ENCODE measurements at places on chromosomes 11 and 22.

DNA sequence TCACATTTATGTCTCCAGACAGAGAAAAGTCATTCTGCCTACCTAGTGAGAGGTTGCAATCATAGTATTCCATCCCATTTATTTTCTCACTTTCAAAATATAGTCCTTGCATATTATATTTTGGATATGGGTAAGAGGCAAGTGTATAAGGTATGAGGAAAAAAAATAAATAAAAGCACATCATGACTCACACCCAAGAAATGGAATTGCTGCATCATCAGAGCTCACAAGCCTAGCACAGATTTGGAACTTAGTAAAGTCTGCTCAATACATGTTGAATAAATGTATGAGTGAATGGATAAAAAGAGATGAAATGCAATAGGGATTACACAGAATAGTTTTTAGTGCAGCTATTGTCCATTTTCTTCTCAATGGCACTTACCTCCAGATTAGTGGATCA is 2.5 kb upstream of the OR51G1 start:
- DNase-seq, result no peak

GRCh38 chr22:28029201-28029948 is 110.3 kb upstream of the PITPNB start:
- DNase-seq, result peak; percentile 92

DNA sequence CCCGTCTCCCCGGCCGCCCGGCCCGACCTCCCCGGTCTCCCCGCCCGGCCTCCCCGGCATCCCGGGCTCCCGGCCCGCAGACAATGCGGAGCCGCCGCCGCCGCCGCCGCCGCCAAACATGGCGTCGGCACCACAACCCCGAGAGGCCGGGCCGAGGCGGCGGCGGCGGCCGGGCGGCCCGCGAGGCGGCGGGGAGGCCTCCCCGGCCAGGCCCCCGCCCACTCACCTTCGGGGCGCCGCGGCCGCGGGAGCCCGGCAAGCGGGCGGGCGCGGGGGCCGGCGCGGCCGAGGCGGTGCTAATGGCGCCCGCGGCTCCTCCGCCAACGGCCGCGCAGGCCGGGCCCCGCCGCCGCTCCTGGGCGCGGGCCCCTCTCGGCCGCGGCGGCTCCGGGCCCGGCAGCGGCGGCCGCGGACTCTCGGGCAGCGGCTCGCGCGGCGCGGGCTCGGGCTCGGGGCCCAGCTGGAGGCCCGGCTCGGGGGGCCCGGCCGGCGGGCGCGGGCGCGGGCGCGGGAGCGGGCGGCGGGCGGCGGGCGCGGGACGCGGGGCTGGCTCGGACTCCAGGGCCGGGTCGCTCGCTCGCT is 311 bp downstream of the BRD1 start:
- DNase-seq, result no peak

DNA sequence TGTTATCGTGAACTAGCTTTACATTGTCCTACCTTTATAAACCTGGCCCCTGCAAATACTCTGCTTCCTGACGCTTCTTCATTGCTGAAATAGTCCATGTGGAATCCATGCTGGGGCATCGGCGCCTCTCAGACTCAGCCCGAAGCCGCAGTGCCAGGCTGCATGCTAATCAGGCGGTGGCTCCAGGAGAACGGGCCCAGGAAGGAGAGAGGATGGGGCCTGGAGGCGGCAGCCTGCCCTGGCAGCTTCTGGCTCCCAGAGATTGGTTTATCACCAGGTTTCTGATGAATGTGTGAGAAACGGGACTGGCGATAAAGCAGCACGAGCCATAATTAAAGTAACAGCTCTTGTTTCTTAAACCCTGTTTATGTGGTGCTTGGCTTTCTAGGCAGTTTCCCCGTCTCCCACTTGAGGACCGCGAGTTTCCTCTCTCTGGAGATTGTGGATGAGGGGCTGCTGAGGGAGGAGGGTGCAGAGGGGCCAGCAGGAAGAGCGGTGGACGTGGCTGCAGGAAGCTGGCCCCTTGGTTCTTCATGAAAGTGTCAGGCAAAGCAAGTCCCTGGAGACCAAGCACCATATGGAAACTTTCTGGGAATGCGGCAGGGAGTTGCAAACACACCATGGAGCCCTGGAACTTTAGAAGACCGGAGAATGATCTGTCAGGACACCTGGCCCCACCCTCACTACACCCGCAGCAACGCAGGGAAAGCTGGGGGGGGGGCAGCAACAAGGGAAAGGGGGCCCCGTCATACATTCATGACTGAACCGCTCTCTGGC is 93.4 kb downstream of the NTM start:
- DNase-seq, result no peak

DNA sequence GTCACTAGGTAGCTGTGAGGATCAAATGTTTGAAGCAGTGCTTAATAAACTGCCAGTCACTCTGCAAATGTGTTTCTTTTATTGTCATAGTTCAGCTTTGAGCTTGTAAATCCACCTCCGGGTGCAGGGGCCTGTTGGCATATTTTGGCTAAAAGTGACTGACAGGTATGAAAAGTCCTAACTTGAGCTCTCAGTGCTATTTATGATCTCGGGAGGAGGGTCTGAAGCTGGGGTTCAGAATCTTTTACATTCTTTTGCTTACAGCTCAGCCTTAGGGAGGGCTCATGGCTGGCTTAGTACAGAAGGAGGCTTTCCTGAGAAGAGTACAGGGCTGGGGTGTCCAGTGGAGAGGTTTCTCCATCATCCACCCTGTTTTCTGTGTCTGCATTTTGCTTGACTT is 1.5 kb downstream of the ASPHD2 start:
- DNase-seq, result no peak

- no peak for DNase-seq
Measured at GRCh38 chr22:30028731-30029130, 51.5 kb upstream of the HORMAD2 start.

- DNase-seq, result peak; percentile 45
Measured at GRCh38 chr11:13772223-13773046, 104.0 kb downstream of the FAR1 start.

DNA sequence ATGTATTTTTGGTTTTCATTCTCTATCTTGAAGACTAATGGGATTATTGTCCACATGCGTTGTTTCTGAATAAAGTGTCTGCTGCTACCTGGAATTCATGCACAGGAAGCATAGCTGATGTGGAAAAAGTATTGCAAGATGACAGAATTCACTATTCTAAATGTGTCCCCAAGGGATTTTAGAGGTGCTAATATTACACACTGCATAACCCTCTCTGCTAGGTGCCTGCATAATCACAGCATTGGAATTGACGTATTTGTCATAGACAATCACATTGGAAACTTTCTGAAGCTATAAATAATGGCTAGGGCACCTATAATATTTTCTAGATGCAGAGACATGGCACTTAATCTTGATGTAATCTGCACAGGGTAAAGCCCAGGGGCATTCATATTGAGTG is 496.1 kb downstream of the JRKL start:
- no peak for DNase-seq

- DNase-seq, result peak; percentile 84
Measured at GRCh38 chr22:19962246-19962908, 20.8 kb upstream of the TXNRD2 start.

DNA sequence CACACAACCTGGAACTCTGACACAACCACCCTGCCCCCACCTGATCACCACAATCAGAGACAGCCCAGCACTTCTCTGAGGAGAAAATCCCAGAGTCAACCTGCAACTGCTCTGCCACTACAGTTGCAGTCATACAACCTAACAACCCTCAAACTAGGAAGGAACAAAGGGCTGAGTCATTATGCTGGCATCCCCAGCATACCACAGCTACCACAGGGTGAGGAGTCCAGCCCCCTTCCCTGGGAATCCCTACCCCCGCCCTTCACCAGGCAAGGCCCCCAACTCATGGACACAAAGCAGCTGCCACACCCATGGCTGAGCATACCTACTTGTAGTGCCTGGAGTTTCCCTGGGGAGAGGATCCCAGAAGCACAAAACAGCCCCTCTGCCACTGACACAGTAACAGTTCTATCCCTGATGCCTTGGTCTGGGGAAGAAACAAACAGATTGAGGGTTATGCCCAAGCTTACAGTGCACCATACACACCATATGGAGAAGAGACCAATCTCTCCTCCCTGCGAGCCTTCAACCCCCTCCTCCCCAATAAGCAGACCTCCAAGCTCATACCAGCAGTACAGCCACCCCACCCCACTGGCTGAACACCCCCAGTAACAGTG is 68.5 kb upstream of the C11orf58 start:
- no peak for DNase-seq

DNA sequence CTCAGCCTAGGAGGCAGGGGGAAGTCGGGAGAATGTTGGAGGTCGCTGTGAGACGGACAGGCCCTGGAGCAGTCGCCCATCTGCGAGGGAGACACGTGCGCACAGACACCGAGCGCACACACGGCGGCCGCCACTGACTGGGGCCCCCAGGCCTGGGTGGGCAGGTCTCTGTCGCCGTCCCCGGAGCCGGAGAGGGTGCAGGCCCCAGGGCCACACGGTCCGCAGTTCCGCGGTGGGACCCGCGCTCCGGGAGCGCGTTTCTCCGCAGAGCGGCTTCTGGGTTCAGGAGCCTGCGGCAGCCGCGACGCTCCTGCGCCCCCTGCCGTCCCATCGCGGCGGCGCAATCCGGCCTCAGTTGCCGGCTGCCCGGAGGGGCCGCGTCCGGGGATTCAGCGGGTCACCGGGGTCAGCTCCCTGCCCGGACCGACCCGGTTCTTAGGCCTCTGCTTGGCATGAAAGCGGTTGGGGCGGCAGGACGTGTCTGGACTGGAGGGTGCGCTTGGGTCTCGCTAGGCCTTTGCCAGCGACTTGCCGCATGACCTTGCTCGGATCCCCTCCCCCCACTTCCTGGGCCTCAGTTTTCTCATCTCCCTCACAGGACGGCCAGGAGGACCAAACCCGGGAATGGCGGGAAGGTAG is 31.2 kb downstream of the PDE2A start:
- peak; percentile 72 for DNase-seq

Measured in SHP77 (cell line).